ENCODE measurements at places on chromosomes 12 and 14. TPM values are rescaled to one million over a fixed set of nuclear protein-coding genes. Genes with fewer than 3 reads are reported as not detected.

- H3K27me3 ChIP-seq = no peaks in the 10 kb centered on the region
- DNase-seq = peak; percentile 33
- H3K4me1 ChIP-seq = no peaks in the 10 kb centered on the region
- no peaks in the 10 kb centered on the region for H3K36me3 ChIP-seq
Observed at GRCh38 chr12:67442347-67442841, 173.2 kb downstream of the CAND1 start.

GRCh38 chr12:41221491-41221890 lies 33.4 kb downstream of the PDZRN4 start:
- no peaks in the 10 kb centered on the region for H3K4me1 ChIP-seq
- no peak overlapping the region for H3K4me3 ChIP-seq
- no peaks in the 10 kb centered on the region for H3K36me3 ChIP-seq

- H3K27ac ChIP-seq = no peak overlapping the region
- H3K4me1 ChIP-seq = no peaks in the 10 kb centered on the region
- DNase-seq = no peak
- H3K36me3 ChIP-seq = peaks cover 59% of the 10 kb centered on the region
- H3K4me3 ChIP-seq = no peak overlapping the region
Observed at GRCh38 chr12:109228664-109229063, 80.4 kb downstream of the FOXN4 start.

GRCh38 chr12:123245678-123246077 lies 12.4 kb downstream of the MTRFR start:
- H3K4me1 ChIP-seq = peaks cover 29% of the 10 kb centered on the region
- H3K36me3 ChIP-seq = no peaks in the 10 kb centered on the region
- no peak overlapping the region for H3K4me3 ChIP-seq

DNA sequence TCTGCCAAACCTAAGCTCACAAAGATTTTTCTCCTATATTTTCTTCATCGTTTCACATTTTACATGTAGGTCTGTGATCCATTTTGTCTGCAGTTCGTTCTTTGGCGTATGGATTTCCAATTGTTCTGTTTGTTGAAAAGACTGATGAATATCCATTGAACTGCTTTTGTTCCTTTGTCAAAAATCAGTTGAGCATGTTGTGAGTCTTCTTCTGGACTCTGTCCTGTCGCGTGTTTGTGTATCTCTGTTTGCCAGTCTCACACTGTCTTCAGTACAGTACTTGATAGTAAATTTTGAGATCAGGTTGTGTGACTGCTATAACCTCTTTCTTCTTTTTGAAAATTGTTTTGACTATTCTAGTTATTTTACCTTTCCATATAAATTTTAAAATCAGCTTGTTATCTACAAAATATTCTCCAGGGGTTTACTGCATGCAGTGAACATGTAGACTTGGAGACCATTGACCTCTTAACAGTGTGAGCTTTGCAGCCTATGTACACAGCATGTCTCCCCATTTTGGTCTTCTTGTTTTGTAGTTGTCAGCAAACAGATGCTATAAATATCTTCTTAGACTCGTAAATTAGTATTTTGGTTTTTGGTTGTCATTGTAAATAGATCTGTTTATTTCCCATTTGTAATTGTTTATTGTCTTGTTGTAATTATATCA lies 94.0 kb upstream of the DYNC1H1 start:
- DNase-seq = no peak
- no peaks in the 10 kb centered on the region for H3K36me3 ChIP-seq
- H3K4me1 ChIP-seq = peaks cover 11% of the 10 kb centered on the region

- peaks cover 3% of the 10 kb centered on the region for H3K27me3 ChIP-seq
- H3K27ac ChIP-seq = no peak overlapping the region
- no peaks in the 10 kb centered on the region for H3K36me3 ChIP-seq
Observed at GRCh38 chr12:117580015-117580717, 218.7 kb upstream of the NOS1 start.

DNA sequence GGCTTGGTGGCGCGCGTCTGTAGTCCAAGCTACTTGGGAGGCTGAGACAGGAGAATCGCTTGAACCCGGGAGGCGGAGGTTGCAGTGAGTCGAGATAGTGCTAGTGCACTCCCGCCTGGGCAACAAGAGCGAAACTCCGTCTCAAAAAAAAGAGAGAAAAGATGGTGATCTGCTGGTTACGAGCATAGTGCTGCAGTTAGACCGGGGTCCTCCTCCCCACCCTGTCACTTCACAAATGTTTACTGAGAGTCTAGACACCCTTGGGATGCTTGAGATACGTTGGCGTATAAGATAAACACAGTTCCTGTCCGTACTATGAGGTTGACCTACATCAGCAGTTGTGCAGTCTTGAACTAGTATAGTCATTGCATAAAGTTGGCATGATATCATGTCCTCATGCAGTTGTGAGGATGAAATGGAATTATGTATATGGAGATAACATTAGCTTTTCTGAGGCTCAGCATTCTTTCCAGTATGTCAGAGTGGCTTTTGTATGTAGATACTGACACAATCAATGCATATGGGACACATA lies 787 bp downstream of the ACAD10 start:
- DNase-seq = no peak
- H3K27me3 ChIP-seq = no peaks in the 10 kb centered on the region
- H3K36me3 ChIP-seq = no peaks in the 10 kb centered on the region
- H3K27ac ChIP-seq = peak overlapping the region; percentile 87
- peaks cover 8% of the 10 kb centered on the region for H3K4me1 ChIP-seq
- peak overlapping the region; percentile 77 for H3K4me3 ChIP-seq

DNA sequence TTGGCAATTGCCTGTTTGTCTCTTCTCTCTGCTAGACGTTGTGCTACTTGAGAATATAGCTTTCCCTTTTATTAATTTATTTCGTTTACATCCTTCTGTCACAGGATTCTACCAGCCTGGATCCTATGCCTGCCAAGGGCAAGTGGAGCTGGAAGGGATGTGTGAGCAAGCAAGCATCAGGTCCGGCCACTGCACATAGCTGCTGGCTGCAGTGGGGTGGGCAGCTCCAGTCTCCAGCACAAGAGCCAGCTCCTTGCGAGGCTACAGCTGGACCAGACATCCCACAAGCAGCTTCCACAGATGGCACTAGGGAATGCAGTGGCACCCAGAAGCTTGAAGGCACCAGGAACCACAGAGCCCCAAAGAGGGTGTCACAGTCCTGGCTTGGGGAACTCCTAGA lies 225.0 kb downstream of the KCNC2 start:
- H3K4me3 ChIP-seq = no peak overlapping the region
- DNase-seq = no peak
- no peak overlapping the region for H3K27ac ChIP-seq
- no peaks in the 10 kb centered on the region for H3K4me1 ChIP-seq

GRCh38 chr14:34507884-34508283 lies 31.6 kb downstream of the EAPP start:
- H3K4me3 ChIP-seq = no peak overlapping the region
- H3K27me3 ChIP-seq = no peaks in the 10 kb centered on the region
- H3K36me3 ChIP-seq = no peaks in the 10 kb centered on the region
- no peak overlapping the region for H3K27ac ChIP-seq

GRCh38 chr12:13661005-13661887 lies 320.2 kb downstream of the GRIN2B start:
- peak; percentile 31 for DNase-seq
- no peak overlapping the region for H3K4me3 ChIP-seq
- H3K27me3 ChIP-seq = no peaks in the 10 kb centered on the region
- H3K4me1 ChIP-seq = no peaks in the 10 kb centered on the region

DNA sequence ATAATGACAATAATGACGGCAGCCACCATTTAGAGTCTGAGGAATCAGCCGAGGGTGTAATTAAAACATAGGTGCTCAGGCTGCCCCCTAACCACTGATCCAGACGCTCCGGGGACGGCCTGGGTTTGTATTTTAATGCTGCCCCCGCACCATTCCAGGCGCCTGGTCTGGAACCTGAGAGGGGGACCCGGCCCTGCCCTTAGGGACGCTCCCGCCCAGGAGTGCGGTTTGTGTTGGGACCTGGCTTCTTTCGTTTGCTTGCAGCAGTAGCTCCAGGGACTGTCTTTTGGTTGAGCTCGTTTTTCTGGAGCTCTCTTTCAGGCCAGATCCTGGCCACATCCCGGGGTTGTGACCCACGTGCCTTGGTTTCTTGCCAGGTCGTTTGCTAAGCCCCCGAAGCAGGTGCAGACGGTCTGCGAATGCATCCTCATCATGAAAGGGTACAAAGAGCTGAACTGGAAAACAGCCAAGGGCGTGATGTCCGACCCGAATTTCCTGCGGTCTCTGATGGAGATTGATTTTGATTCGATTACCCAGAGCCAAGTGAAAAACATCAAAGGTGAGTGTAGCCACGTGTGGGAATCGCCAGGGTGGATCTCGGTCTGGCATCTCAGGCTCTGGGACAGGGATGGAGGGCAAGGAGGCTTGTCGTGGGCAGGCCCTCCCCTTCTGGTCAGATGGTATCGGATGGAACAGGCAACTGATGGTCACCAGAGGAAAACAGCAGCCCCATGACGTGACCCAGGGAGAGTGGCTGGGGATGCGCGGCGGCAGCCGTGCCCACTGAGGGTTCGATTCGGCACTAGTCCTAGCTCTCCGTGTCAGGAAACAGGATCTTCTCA lies 63.5 kb downstream of the CCDC92 start:
- H3K27ac ChIP-seq = no peak overlapping the region
- DNase-seq = no peak
- no peaks in the 10 kb centered on the region for H3K36me3 ChIP-seq
- H3K27me3 ChIP-seq = no peaks in the 10 kb centered on the region
- H3K4me1 ChIP-seq = no peaks in the 10 kb centered on the region

- peaks cover 45% of the 10 kb centered on the region for H3K36me3 ChIP-seq
- H3K4me1 ChIP-seq = no peaks in the 10 kb centered on the region
- no peak overlapping the region for H3K4me3 ChIP-seq
- H3K27me3 ChIP-seq = no peaks in the 10 kb centered on the region
- DNase-seq = peak; percentile 20
Observed at GRCh38 chr12:131116468-131117117, 162.9 kb downstream of the ADGRD1 start.

GRCh38 chr14:68788275-68788995 lies 4.4 kb downstream of the ZFP36L1 start:
- peaks cover 30% of the 10 kb centered on the region for H3K4me1 ChIP-seq
- H3K36me3 ChIP-seq = peaks cover 22% of the 10 kb centered on the region
- H3K27ac ChIP-seq = peak overlapping the region; percentile 98
- no peaks in the 10 kb centered on the region for H3K27me3 ChIP-seq
- peak overlapping the region; percentile 76 for H3K4me3 ChIP-seq

DNA sequence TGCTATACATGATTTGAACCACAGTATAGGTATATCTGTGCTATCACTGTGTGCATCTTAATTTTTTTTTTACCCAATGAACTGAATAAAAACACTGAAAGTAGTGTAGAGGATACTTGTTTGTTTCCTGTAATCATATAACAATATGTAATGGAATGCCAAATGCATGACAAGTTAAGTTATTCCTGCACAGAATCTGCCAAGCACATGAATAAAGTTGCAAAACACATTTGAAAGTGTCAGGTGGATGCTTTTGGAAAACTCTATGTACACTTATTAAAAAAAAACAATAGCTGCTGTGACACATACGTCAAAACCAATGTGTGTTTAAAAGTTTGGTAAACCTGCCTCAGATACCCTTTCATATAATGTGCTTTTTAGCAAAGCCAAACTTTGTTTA lies 1638.1 kb upstream of the SEL1L start:
- H3K4me3 ChIP-seq = no peak overlapping the region
- no peaks in the 10 kb centered on the region for H3K4me1 ChIP-seq
- H3K27ac ChIP-seq = no peak overlapping the region
- no peaks in the 10 kb centered on the region for H3K36me3 ChIP-seq

GRCh38 chr14:42241101-42241500 lies 634.4 kb downstream of the LRFN5 start:
- no peaks in the 10 kb centered on the region for H3K27me3 ChIP-seq
- H3K4me3 ChIP-seq = no peak overlapping the region
- no peak overlapping the region for H3K27ac ChIP-seq
- no peaks in the 10 kb centered on the region for H3K36me3 ChIP-seq

DNA sequence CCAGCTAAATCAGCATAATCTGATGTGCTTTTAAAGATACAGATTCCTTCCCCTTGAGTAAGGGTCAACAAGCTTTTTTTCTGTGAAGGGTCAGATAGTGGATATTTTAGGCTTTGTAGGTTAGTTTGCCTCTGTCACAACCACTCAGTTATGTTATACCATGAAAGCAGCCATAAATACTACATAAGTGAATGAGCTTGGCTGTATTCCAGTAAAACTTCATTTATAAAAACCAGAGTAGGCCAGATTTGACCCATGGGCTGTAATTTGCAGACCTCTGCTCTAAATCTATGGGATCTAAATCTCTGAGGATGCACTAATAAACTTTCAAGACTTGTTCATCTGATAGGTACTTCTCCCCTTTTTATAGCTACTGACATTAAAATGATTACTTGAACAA lies 47.7 kb downstream of the LEMD3 start:
- no peak overlapping the region for H3K4me3 ChIP-seq
- no peaks in the 10 kb centered on the region for H3K27me3 ChIP-seq
- H3K36me3 ChIP-seq = peaks cover 26% of the 10 kb centered on the region
- no peak for DNase-seq

DNA sequence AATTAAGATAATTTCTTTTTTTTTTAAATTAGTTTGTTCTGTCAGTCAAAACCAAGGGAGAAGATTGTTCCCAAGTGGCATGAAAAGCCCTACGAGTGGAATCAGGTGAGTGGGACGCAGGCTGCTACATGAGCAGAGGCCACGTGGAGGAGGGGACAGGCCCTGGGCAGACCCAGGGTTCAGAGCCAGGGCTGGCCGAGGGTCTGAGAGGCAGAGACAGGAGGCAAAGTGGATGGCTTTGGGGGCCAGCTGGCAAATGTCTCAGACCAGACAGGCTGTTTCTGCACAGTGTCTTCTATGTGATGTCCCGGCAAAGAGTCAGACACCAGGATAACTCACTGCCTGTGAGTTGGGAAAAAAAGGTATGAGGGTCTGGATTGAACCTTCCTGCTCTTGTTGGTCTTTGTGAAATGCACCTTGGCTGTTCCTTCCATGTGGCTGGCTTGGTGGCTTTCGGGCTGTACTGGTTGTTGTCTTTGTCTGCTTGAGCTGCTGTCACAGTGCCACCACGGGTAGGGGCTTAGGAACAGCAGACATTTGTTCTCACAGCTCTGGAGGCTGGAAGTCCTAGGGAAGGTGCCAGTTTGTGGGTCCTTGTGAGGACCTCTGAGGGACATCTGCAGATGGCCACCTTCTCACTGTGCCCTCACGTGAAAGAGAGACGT lies 35.8 kb upstream of the ASPG start:
- no peaks in the 10 kb centered on the region for H3K36me3 ChIP-seq
- H3K27ac ChIP-seq = no peak overlapping the region
- peaks cover 3% of the 10 kb centered on the region for H3K27me3 ChIP-seq
- H3K4me1 ChIP-seq = no peaks in the 10 kb centered on the region

- no peak overlapping the region for H3K4me3 ChIP-seq
- no peak for DNase-seq
- no peaks in the 10 kb centered on the region for H3K27me3 ChIP-seq
- H3K4me1 ChIP-seq = no peaks in the 10 kb centered on the region
Observed at GRCh38 chr12:50803230-50803875, 39.4 kb upstream of the TMPRSS12 start.

- H3K27ac ChIP-seq = no peak overlapping the region
- DNase-seq = no peak
- no peak overlapping the region for H3K4me3 ChIP-seq
- H3K36me3 ChIP-seq = peaks cover 8% of the 10 kb centered on the region
- H3K4me1 ChIP-seq = no peaks in the 10 kb centered on the region
- no peaks in the 10 kb centered on the region for H3K27me3 ChIP-seq
Observed at GRCh38 chr14:49702725-49703124, 9.8 kb downstream of the KLHDC1 start.

RFX4 gene
- not detected for polyA plus RNA-seq

WASHC4 gene
- polyA plus RNA-seq = 14.6 TPM

RIPK3 gene
- polyA plus RNA-seq = 4.4 TPM

OTX2 gene
- not detected for polyA plus RNA-seq

PRIMA1 gene
- 1.4 TPM for polyA plus RNA-seq

SPIC gene
- polyA plus RNA-seq = not detected

C1RL gene
- polyA plus RNA-seq = 9.8 TPM

B4GALNT3 gene
- 38.7 TPM for polyA plus RNA-seq

All from heart left ventricle (tissue), 16 donors.